ENCODE measurements at places on chromosomes 4 and X. TPM values are rescaled to one million over a fixed set of nuclear protein-coding genes. Genes with fewer than 3 reads are reported as not detected.

Gene WDFY3
- 2.4 TPM for total RNA-seq

Gene SPANXA1
- total RNA-seq: not detected

Gene ZCCHC18
- total RNA-seq: 4.0 TPM

Gene KCNIP4
- not detected for total RNA-seq

- no peaks in the 10 kb centered on the region for H3K27me3 ChIP-seq
- no peak for DNase-seq
- peaks cover 5% of the 10 kb centered on the region for H3K4me1 ChIP-seq
- no peak overlapping the region for H3K4me3 ChIP-seq
- no peak overlapping the region for H3K27ac ChIP-seq
Measured at GRCh38 chrX:9475984-9476383, 11.1 kb downstream of the TBL1X start.

GRCh38 chr4:31291238-31291637, 571.1 kb downstream of the PCDH7 start:
- DNase-seq: no peak
- no peak overlapping the region for H3K27ac ChIP-seq
- no peaks in the 10 kb centered on the region for H3K27me3 ChIP-seq
- H3K4me3 ChIP-seq: no peak overlapping the region
- no peaks in the 10 kb centered on the region for H3K36me3 ChIP-seq

DNA sequence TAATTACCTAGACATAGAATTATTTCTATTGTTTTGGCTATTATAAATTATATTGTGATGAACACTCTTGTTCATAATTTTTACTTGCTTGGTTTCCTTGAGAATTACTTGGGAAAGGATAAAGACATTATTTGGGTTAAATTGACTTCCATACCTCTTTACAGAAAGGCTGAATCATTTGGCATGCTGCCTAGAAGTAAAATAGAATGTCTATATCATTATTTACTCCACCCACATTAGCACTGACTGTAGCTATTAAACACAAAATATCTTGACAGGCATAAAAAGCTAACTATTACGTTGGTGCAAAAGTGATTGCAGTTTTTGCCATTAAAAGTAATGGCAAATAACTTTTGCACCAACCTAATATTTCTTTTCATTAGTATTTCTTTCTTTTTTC, 29.7 kb upstream of the ADH6 start:
- peaks cover 4% of the 10 kb centered on the region for H3K36me3 ChIP-seq
- H3K27ac ChIP-seq: no peak overlapping the region
- peaks cover 4% of the 10 kb centered on the region for H3K27me3 ChIP-seq
- DNase-seq: no peak

- no peak overlapping the region for H3K4me3 ChIP-seq
- H3K27me3 ChIP-seq: no peaks in the 10 kb centered on the region
- no peaks in the 10 kb centered on the region for H3K36me3 ChIP-seq
- peaks cover 18% of the 10 kb centered on the region for H3K4me1 ChIP-seq
- peak overlapping the region; percentile 49 for H3K27ac ChIP-seq
Measured at GRCh38 chrX:41558531-41558930, 111.4 kb downstream of the NYX start.

GRCh38 chr4:156583265-156583664, 388.3 kb downstream of the PDGFC start:
- no peak overlapping the region for H3K4me3 ChIP-seq
- no peaks in the 10 kb centered on the region for H3K4me1 ChIP-seq
- H3K27ac ChIP-seq: no peak overlapping the region
- no peaks in the 10 kb centered on the region for H3K27me3 ChIP-seq
- no peaks in the 10 kb centered on the region for H3K36me3 ChIP-seq

DNA sequence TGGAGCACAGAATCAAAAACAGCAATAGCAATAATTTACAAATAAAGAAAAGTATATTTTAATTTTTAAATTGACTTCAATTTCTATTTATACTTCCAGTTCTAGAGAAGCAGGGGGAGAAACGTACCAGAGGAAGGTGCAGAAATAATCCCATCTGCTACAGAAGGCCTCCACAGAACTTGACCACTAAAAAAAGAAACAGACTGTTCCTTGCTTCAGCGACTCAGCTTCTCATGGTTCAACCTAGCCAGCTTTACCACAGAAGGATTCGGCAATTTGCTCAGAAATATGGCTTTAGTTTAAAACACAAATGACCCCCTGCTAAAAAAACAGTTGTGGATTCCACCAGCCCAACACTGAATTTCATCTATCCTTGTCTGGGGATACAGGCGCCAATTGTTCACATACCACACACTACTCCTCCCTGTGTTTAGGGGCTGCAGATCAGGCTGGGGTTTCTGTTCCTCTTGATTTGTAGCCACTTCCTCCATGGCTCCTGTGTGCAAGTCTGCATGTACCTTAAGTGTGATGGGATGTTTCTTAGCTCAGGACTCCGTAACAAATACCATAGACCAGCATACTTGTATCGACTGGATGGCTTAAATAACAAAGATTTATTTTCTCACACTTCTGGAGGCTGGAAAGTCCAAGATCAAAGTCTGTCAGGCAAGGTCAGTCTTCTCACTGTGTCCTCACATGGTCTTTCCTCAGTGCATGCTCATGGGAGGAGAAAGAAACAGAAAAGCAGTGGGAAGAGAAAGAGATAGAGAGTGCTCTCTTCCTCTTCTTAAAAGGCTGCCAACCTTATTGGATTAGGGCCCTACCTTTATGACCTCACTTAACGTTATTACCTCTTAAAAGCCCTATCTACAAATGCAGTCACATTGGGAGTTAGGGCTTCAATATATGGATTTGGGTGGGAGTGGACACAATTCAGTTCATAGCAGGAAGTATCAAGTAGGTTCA, 79.1 kb downstream of the AMOT start:
- H3K27ac ChIP-seq: no peak overlapping the region
- H3K27me3 ChIP-seq: peaks cover 11% of the 10 kb centered on the region
- H3K4me1 ChIP-seq: peaks cover 4% of the 10 kb centered on the region
- H3K4me3 ChIP-seq: no peak overlapping the region
- DNase-seq: no peak

DNA sequence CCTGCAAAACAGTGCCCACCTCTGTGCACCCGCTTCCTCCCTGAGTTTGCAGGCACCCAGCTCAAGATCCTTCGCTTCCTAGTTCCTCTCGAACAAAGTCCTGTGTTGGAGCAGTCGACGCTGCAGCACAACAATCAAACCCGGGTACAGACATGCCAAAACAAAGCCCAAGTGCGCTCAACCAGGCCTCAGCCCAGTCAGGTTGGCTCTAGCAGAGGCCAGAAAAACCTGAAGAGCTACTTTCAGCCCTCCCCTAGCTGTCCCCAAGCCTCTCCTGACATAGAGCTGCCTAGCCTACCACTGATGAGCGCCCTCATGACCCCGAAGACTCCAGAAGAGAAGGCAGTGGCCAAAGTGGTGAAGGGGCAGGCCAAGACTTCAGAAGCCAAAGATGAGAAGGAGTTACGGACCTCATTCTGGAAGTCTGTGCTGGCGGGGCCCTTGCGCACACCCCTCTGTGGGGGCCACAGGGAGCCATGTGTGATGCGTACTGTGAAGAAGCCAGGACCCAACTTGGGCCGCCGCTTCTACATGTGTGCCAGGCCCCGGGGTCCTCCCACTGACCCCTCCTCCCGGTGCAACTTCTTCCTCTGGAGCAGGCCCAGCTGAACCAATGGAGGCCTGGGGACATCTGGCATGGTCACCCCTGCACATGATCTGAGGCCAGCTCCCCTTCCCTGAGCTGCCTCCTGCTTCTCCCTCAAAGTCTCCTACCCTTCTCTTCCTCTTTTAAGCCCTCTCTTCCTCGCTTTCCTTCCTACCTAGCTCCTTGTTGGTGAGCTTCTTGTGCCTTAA, 6.9 kb downstream of the APEX2 start:
- H3K27ac ChIP-seq: no peak overlapping the region
- peaks cover 8% of the 10 kb centered on the region for H3K4me1 ChIP-seq
- peaks cover 5% of the 10 kb centered on the region for H3K36me3 ChIP-seq

GRCh38 chrX:15336023-15336413, 695 bp upstream of the PIGA start:
- H3K36me3 ChIP-seq: no peaks in the 10 kb centered on the region
- peak overlapping the region; percentile 94 for H3K27ac ChIP-seq
- peaks cover 16% of the 10 kb centered on the region for H3K4me1 ChIP-seq
- H3K27me3 ChIP-seq: peaks cover 12% of the 10 kb centered on the region
- peak overlapping the region; percentile 92 for H3K4me3 ChIP-seq

DNA sequence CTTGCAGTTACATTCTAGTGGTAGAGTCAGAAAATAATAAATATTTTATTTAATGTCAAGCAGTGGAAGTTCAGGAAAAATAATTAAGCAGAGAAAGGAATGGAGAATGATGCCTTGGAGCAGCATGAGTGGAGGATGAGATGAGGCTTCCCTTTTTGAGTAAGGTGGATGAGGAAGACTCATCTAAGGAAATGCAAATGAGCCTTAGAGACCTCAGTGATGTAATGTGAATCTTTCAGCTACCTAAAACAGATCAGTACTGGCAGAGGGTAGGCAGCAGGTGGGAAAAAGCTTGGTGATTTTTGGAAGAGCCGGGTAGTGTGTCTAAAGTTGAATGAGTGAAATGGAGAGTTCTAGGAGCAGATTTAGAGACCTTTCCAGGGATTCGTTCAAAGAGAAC, 118.2 kb downstream of the GRID2 start:
- H3K27ac ChIP-seq: no peak overlapping the region
- H3K27me3 ChIP-seq: no peaks in the 10 kb centered on the region
- no peaks in the 10 kb centered on the region for H3K36me3 ChIP-seq
- H3K4me1 ChIP-seq: no peaks in the 10 kb centered on the region

DNA sequence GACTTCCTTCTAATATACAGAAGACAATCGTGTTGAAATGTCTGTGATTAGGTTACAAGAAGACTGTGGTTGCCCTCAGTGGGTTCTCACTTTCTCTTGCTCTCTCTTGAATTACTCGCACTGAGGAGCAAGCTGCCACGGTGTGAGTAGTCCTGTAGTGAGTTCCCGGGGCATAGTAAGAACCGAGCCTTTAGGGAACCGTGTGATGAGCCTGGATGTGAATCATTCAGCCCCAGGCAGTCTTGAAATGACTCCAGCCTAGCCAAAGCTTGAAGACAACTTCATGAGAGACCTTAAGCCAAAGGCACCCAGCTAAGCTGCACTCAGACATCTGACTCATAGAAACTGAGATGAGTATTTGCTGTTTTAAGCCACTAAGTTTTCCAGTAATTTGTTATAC, 292.7 kb downstream of the SPOCK3 start:
- H3K4me3 ChIP-seq: no peak overlapping the region
- no peak overlapping the region for H3K27ac ChIP-seq
- no peaks in the 10 kb centered on the region for H3K36me3 ChIP-seq
- no peak for DNase-seq

GRCh38 chr4:162360369-162361149, 196.8 kb upstream of the FSTL5 start:
- H3K36me3 ChIP-seq: no peaks in the 10 kb centered on the region
- no peaks in the 10 kb centered on the region for H3K4me1 ChIP-seq
- no peak overlapping the region for H3K4me3 ChIP-seq
- no peaks in the 10 kb centered on the region for H3K27me3 ChIP-seq

DNA sequence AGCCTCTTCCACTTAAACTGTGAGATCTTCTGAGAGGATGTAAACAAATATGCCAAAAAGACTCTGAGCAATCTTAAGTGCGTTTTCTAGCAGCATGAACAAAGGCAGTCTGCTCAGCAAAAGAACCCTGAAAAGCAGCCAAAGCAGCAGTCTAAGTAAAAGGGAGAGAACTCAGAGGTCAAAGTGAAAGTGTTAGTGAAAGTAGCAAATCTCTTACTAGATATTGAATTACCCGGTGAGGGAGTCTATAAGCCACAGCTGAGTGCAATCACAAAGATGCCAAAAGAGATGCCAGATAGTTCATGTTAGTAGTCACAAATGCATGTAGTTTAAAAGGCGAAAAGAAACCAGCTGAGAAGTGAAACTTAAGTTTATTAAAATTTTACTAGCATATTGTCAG, 7.9 kb upstream of the GNRHR start:
- H3K36me3 ChIP-seq: peaks cover 2% of the 10 kb centered on the region
- no peak overlapping the region for H3K4me3 ChIP-seq
- no peaks in the 10 kb centered on the region for H3K27me3 ChIP-seq

Data from T-helper 17 cell (primary cell).